ENCODE measurements at places on chromosomes 6 and 20.

DNA sequence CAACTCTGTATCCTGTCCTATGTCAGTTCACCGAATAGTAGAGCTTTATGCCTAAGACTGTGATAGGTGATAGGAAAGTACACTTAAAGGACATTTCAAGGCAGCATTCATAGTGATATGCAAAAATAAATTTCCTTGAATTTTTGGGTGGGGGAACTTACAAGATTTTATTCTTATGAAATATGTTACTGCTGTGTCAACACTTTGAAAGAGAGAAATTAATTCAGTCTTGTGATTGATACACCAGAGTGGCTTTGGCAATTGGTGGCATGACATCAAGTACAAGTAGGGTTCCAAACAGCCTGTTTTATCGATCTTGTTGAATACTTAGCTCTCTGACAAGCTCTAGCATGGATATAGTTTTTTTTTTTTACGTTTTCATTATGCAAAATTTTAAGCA is 72.3 kb downstream of the QKI start:
- DNase-seq: no peak

DNA sequence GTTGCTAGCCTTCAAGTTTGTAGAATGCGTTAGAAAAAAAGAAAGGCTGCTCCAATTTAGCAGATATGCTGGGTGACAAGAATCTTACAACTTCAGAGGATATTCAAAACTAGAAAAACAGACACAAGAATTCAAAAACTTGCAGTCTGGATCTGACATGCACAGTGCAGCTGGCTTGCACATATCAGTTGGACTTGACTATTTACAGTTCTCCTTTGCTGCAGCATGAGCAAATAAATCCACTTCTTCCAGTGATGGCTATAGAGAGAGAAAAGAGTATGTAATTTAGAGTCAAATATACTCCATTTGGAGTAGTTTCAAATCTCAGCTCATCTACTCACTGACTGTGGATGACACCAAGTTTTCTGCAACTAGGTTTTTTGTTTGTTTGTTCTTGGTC is 247.0 kb downstream of the RIMS1 start:
- DNase-seq: no peak

- no peak for DNase-seq
Measured at GRCh38 chr6:138182939-138183789, 21.4 kb downstream of the ARFGEF3 start.

DNA sequence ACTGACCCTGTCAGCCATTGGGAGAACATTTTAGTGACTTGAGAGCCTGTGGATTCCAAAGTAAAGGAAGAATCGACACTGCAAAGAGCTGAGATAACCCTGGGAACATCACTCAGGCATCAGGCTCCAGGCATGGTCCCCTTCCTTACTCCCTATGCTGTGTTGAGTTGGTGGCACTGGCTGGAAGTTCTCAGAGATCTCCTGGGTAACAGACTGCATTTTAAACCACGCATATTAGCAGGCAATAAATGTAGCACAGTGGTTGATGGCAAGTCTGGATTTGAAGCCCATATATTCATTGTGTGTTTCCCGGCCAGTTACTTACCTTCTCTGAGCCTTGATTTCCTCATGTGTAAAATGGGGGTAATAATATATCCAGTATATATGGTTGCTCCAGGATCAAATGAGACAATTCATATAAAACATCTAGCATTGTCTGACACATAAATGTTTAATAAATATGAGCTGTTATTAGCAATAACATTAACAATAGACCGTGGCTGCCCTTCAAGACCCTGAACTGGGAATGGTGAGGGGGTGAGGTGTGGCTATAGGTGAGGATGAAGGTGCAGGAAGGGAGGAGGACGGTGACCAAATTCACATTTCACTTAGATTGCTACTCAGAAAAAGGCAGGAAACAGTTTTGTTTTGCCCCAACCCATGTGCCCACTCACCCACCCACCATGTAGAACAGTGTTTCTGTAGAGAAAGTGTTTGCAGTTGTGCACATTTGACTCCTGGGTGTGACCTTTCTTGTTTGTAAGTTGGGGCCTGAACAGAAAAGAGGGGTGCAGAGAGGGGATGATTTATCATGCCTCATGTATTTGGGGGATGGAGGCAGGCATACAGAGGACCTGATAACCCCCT is 2.1 kb downstream of the PLCG1 start:
- DNase-seq: no peak

GRCh38 chr6:149852881-149853280 is 11.3 kb downstream of the LRP11 start:
- DNase-seq: no peak

- no peak for DNase-seq
Measured at GRCh38 chr6:151240791-151241642, 1.2 kb downstream of the AKAP12 start.

GRCh38 chr6:144811140-144811539 is 526.0 kb downstream of the UTRN start:
- no peak for DNase-seq

DNA sequence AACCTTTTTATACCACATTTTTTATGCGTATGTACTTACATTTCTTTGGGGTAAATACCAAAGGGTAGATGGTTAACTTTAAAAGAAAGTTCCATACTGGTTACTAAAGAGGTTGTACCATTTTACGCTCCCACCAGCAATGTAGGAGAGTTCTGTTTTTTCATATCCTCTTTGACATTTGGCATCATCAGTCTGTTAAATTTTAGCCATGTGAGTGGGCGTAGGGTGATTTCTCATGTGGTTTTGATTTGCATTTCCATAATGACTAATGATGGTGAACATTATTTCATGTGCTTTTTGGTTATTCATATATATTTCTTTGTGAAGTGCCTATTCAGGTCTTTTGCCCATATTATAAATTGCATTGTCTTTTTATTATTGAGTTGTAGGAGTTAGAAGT is 194.2 kb downstream of the PRL start:
- no peak for DNase-seq

DNA sequence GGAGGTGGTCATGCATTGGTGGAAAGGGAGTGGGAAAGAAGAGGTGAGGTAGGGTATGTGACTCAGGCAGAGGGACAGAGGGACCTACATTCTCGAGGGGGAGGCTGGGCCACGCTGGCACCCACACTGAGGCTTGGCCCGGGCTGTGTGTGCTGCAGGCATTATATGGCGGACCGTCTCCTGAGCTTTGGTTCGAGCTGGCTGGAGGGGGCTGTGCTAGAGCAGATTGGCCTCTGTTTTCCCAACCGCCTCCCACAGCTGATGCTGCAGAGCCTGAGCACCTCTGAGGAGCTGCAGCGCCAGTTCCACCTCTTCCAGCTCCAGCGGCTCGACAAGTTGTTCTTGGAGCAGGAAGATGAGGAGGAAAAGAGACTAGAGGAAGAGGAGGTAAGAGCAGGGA is 23.4 kb downstream of the DNPH1 start:
- no peak for DNase-seq

DNA sequence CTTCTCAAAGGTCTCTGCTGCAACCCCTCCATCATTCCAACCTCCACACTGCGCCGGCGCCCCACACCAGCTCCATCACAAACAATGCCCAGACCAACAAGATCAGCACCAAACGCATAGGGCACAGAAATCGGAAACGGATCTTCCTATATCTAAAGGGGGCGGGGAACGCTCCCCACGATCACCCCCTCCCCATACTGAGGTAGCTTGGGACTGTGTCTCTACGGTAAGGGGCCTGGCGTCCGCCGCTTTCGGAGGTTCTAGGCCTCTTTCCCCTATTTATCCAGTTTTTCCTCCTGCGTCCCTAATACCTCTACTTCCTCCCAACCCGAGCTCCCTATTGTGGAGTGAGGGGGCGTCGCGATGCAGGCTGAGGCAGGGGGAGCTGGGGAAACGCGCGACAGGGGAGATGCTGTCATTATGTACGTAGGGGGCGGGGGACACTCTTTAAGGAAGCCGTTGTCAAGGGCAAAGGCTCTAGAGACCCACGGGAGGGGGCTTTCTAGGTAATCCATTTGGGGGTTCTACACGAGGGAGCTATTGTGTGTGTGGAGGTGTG is 909 bp downstream of the DNAAF9 start:
- DNase-seq: no peak

DNA sequence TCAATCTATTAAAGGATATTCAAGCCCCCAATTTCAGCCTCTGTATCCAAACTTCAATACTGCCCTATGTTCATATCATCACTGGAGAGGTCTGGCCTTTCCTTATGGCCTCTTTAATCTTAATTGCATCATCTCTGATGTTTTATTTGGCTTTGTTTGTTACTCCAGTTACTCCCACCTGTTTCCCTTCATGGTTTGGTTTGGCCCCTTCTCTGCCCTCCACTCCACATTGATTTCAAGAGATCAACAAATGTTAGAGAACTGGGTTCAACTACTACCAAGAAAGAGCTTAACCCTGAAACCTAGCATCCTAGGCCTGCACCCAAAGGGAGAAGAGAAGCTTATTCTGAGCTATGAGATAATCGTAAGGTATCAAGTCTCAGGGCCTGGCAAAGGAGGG is 221.6 kb downstream of the LAMA2 start:
- no peak for DNase-seq

DNA sequence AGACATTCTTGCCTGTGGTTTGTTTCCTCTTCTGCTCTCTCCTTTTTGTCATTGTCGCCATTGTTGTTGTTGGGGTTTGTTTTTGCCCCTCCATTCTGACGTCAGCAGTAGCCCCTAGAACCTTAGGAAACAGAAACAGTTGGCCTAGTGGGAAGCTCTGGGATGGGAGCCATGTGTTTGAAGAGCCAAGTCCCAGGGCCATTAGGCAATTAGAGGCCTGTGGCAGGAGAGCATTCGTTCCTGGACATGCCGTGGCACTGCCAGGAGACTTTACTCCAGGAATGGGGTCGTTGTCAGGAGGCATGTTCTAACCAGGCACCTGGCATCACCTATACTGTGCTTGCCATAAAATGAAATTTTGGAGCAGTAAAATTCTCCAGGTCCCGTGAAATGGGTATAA is 39.7 kb downstream of the PPARD start:
- no peak for DNase-seq

DNA sequence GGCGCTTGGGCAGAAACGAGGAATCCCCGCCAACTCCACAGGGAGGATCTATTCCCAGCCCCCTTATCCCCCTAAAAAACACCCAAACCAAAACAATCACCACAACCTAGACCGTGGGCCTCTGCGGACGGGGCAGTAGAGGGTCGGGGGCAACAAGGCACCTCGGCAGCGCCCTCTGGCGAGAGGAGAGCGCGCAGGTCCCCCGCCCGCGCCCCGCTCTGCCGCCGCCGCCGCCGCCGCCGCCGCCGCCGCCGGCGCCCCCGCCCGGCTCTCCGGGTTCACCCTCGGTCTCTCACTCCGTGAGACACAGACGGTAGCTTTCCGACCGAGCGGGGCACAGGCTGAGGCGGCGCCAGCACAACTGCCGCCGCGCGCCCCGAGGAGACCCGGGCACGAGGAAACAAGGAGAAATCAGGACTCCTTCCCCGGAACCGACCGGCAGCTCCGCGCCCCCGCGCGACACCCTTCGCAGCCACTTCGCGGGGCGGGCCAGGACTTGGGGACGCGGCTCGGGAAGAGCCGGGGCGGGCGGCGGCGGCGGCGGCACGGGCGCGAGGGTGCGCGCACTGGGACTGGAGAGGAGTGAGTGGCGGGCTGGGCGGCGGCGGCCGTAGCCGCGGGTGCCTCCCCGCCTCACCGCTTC is at the start of gene SLC35F1:
SLC35F1 (plus strand) TSS at position 307 of the 643 bp plus-strand sequence.
- peak; percentile 7 for DNase-seq

DNA sequence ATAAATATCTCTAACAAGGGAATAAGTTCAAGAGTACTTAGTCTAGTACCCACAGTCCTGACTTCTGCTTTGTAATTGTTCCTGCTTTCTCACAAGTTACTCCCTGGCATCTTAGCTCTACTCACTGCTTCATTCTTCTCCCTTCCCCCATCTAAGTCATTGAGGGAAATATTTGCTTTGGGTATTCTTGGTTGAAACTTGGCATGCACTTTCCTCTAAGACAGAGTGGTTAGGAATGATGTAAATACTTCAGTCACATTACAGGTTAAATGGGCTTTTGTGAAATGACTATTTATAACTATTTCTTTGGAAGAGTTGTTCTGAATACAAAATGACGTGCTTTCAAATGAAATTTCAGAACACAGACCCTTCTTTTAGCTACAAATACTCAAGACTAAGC is 67.7 kb upstream of the PLEKHG1 start:
- DNase-seq: no peak

DNA sequence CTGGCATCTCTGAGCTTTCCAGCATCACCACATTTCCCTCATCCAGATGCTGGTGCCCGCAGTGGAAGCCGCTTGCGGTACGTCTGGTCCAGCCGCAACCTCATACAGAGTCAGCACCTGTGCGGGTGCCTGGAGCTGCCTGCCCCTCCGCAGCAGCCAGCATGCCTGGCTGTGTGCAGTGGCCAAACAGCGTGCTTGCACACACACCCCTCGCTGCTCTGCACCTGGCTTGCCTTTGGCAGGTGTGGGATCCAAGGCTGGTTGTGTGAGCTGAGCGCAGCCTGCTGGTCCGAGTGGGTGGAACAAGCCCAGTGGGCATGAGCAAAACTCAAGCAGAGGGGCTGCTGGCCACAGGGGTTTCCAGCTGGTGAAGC is 3.1 kb upstream of the HINT3 start:
- DNase-seq: no peak

DNA sequence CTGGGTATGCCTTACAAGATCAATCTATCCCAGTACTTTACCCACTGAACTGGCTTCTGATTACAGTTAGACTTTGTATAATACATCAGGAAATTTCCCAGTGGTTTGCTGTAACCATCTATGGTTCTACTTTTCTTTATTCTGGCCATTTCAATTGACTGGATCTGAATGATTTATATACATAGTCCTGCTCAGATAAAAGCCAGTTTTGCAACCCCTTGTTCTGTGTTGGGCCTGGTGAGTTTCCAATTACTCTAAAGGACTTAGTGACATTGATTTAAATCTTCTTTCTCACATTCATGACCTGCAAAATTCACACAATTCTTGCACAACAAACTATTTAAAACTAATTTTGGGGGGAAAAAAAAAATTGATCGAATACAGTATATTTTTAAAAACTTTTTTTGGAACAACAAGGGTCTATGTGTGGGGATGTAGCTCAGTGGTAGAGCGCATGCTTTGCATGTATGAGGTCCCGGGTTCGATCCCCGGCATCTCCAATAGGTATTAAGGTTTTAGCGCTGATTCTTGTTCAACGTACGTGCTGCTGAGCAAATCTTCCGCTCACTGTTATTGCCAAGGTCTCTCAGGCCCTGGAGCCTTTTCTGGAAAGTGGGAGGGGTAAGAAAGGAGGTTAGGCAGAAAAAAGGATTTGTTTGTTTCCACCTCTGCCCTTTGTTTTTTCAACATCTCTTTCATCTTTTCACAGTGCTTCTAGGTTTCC is 117.5 kb downstream of the GPX5 start:
- DNase-seq: peak; percentile 67

DNA sequence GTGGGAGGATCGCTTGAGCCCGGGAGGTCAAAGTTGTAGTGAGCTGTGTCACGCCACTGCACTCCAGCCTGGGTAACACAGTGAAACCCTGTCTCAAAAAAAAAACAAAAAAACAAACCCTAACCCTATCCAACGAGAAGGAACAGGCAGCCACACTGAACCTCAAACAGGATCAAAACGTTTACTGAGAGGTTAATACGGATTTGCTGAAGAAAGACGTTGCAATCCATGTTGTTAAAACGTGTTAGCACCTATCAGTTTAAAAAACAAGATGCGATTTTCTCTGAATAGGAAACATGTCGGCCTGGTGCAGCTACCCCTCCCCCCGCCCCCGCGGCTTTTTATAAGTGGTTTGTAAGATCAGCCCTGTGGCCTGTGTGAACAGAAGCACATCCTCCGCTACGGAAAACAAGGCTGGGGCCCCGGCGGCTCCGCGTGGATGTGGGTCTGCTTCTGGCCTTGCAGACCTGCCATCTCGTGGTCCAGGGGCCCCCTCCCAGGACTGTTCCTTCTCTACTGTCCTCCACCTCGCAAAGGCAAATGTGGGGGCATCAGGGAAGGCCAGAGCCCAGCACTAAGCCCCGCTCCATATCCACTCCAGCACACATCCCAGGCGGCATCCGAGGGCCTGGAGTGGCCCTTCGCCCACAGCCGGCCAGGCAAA is 11.4 kb downstream of the SLC2A4RG start:
- DNase-seq: no peak
